Activated T-cell treated with anti-CD3 and anti-CD28 coated beads, Interleukin-2, amount 50 U/mL, for 72 hours (primary cell): ENCODE measurements at places on chromosomes 5 and 9.

DNA sequence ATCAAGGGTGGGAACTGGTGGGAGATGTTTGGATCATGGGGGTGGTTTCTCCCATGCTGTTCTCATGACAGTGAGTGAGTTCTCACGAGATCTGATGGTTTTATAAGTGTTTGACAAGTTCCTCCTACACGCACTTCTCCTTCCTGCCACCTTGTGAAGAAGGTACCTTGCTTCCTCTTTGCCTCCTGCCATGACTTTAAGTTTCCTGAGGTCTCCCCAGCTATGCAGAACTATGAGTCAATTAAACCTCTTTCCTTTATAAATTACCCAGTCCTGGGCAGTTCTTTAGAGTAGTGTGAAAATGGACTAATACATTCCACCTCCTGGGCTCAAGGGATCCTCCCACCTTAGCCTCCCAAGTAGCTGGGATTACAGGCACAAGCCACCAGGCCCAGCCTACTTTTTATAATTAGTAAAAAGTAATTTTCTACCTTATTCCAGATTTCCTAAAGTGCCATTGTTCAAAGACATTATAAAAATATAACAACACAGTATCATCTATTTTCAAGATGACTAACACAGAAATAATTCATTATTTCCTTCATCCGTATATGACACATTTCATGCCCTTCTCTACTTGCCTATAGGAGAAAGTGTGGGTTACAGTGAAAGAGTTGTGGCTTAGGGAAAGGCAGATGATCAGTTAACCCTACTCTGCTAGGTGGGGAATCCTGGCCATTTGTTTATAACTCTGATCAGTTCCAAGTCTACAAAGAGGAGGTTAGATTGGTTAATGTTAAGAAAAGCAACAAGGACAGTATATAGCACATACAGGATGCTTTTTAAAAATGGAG lies 99.9 kb downstream of the TTC39B start:
- DNase-seq, result no peak

- DNase-seq, result no peak
Observed at GRCh38 chr5:134561871-134562296, 36.4 kb downstream of the JADE2 start.

DNA sequence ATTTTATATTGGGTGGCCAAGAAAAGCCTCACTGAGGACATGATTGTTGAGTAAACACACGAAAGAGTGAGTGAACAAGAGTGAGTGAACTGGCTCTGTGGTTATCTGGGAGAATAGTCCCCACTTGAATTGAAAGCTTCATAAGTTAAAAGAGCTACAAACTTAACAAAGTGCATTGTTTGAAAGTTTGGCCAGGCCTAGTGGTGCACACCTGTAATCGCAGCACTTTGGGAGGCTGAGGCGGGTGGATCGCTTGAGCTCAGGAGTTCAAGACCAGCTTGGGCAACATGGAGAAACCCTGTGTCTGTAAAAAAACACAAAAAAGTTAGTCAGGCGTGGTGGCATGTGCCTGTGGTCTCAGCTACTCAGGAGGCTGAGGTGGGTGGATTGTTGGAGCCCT lies 26.9 kb downstream of the SMC2 start:
- no peak for DNase-seq

DNA sequence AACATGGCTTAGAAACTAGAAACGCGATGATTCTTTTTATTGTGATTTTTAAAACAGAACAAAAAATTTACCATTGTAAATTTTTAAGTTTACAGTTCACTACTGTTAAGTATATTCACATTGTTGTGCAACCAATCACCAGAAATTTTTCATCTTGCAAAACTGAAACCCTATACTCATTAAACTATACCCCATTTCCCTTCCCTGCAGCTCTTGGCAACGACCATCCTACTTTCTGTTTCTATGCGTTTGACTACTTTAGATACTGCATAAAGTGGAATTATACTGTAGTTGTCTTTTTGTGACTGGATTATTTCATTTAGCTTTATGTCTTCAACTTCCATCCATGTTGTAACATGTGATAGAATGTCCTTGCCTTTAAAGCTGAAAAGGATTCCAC lies 52.5 kb downstream of the SPOCK1 start:
- DNase-seq, result no peak

DNA sequence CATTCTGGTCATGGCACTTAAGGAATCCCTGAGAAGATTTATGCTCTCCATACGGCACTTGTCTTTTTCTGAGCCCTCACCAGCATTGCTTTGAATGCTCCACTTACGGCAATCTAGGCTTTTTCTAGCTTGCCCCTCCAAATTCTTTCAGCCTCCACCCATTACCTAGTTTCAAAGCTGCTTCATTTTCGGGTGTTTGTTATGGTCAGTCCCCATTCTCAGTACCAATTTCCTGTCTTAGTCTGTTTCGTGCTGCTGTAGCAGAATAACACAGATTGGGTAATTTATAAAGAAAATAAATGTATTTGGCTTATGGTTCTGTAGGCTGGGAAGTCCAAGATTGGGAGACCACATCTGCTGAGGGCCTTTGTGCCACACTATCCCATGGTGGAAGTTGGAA lies 42.0 kb downstream of the ARHGEF28 start:
- DNase-seq, result no peak

- no peak for DNase-seq
Observed at GRCh38 chr9:98838155-98838867, 30.8 kb downstream of the GALNT12 start.

DNA sequence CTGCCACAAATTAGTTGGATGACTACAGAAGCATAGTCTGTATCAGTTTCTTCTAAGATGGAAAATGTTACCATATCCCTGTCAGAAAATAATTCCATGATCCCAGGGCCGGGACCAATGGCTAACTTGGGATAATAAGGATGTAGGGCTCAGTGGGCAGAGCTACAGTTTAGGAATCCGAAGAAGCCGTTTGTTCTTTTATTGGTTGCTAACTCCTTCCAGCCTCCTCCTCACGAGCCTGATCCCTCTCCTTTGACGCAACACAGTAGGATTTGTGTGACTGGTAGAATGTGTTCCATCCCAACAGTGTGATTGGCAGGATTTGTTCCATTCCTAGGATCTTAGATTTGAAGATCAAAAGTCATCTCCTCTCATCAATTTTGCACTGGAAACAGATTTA lies 496.9 kb downstream of the AGTPBP1 start:
- no peak for DNase-seq
